Lower leg skin (tissue), 4 donors: ENCODE measurements at places on chromosomes 7 and 10.
A peak's percentile ranks its signal among the peaks of the same experiment; 100 is the strongest.

DNA sequence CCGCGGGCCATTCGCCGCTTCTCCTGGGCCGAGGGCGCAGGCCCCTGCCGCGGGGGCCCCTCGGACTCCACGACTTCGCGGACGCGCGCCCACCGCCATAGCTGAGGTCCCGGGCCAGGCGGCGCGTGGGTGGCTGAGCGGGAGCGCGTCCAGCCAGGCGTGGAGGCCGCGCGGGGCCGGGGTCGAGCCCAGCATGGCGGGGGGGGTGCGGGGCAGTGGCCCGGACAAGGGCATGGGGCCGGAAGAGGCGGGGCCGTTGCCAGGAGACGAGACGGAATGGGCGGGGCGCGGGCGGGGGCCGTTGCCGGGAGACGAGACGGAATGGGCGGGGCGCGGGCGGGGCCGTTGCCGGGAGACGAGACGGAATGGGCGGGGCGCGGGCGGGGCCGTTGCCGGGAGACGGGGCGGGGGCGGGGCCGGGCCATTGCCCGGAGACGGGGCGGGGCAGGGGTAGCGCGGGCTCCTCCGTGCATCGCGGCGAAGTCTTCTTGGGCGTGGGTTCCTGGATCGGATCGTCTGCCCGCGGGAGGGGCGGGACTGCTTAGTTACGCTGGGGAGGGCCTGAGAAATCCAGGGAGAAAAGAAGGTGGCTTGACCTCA is 14.8 kb downstream of the ADAM8 start:
- peak; percentile 97 for DNase-seq

- no peak for DNase-seq
Observed at GRCh38 chr7:36827726-36828703, 103.7 kb upstream of the AOAH start.

- DNase-seq: no peak
Observed at GRCh38 chr10:23980094-23980493, 228.8 kb upstream of the KIAA1217 start.

DNA sequence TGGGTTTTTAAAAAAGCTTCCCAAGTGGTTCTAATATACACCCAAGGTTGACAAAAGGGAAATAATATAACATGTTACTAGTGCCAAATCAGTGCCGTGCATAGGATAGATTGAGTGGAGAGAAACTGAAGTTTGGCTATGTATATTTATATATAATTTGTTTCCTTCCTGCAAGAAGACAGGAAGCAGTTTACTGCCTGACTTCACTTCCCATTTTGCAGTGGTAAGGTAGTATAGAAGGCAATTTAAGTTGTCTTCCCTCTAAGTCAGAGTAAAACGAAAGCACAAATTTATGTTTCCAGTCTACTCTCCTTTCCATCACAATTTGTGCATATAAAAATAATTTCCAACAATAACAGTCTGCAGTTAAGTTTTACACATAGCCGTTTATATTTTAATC is 3.4 kb upstream of the HYCC1 start:
- DNase-seq: no peak

GRCh38 chr7:50664461-50664922 is 99.3 kb upstream of the DDC start:
- DNase-seq: no peak

DNA sequence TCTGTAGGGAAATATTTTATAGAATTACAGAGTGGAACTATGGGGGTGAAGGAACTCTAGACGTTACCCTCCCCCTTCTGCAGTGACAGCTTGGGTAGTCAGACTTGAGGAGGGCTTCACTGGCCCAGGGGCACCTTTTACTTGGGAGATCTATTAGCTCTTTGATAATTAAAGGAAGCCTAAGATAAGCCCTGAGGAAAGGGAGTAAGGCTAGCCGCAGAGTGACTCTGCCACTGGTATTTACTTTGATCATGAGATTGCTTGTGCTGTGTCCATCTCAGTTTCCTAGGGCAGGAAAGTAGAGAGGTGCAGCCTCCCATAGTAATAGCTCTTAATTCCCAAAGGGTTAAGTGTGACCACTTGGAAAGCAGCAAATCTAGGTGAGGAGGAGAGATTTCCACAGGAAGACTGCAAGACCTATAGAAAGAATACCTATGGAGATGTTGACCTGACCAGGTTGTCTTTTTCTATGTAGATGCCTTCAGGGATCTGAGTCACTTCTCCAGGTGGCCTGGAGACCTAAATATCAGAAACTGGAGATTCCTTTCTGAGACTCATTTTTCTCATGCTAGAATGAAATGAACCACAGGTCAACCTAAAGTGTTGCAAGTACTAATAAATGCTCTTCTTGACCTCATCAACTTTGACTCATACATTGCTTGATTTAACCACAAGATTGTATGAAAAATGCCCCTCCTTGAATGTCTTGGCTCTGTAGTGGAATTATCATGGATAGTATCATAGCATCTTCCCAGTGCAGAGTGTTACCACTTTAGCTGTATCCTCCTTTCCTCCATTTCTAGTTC is 447.3 kb upstream of the GHITM start:
- DNase-seq: no peak

GRCh38 chr7:105876964-105877601 is 684 bp upstream of the ATXN7L1 start:
- peak; percentile 87 for DNase-seq

- DNase-seq: no peak
Observed at GRCh38 chr10:53025172-53025711, 252.7 kb upstream of the MBL2 start.

DNA sequence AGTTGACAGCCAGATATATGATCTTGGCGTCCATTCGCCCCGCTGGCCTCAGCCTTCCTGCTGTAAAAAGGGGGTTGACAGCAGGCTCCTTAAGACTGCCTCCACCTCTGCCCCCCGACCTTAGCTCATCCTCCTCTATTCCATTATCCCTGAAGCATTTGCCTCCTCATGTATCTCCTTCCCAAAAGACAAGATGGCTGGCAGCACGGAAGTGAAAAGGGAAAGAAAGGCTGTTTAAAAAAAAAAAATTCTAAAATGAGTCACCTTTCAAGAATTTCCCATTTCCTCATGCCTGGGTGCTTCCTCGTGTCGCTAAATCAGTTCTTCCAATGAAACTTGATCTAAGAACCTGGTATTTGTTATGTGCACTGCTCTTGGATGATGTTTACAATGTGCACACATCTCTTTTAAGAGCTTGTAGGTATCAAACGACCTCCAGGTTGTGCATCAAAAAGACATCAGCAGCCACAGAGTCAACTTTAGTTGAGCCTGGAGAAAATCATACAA is 1.7 kb downstream of the SCRN1 start:
- DNase-seq: no peak

- DNase-seq: no peak
Observed at GRCh38 chr10:16016688-16017087, 156.4 kb upstream of the MINDY3 start.

GRCh38 chr7:92634205-92634604 is 44.0 kb upstream of the FAM133B start:
- no peak for DNase-seq

- no peak for DNase-seq
Observed at GRCh38 chr7:25881317-25882037, 270.5 kb upstream of the NFE2L3 start.

GRCh38 chr10:26790221-26790995 is 70.3 kb downstream of the ABI1 start:
- DNase-seq: no peak
